Fibroblast of skin of abdomen (primary cell): ENCODE measurements at places on chromosomes 16 and 17.

GRCh38 chr17:40605306-40605705 is 40.0 kb upstream of the CCR7 start:
- DNase-seq, result no peak

DNA sequence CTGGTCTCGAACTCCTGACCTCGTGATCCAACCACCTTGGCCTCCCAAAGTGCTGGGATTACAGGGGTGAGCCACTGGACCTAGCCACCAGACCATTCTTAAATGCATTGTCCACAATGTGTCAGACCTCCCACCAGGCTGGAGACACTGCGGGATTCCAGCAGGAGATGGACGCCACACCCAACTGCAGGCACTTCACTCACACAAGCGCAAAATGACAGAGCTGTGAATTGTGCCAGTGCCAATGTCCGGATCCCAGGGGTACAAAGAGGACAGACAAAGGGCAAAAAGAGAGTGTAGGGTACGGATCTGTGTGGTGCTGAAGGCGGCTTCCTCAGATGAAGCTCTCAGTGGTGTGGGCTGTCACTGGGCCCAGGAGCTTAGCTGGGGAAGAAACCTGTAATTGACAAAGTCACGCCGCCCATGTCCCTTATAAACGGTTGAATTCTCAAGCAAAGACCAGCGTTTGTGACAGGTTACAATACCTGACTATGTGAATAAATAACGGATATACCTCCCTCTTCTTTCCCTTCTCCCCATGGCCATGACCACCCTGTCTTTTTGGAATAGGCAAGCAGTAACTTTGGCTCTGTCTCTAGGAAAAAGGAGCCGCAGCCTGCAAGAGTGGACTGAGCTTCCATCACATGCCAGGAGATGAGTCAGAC is 40.0 kb downstream of the HS3ST3A1 start:
- DNase-seq, result no peak

DNA sequence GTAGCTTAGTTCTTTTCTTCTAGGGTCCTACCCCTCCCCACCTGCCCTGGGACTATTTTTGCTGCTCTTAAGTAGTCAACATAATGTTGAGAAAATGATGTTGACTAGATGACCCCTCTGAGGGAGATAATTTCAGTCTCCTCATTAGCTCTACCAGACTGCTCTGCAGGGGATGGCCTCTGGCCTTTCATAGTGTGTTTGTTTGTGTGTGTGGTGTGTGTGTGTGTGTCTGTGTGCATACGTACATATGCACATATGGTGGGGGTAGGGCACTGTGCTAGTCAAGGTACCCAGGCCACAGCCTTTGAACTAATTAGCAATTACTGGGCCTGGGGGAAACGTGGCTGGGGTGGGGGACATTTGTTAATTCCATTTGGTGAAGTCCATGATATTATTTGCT is 254.0 kb downstream of the SHISA9 start:
- no peak for DNase-seq

- no peak for DNase-seq
Observed at GRCh38 chr17:74282587-74283370, 8.7 kb downstream of the DNAI2 start.

DNA sequence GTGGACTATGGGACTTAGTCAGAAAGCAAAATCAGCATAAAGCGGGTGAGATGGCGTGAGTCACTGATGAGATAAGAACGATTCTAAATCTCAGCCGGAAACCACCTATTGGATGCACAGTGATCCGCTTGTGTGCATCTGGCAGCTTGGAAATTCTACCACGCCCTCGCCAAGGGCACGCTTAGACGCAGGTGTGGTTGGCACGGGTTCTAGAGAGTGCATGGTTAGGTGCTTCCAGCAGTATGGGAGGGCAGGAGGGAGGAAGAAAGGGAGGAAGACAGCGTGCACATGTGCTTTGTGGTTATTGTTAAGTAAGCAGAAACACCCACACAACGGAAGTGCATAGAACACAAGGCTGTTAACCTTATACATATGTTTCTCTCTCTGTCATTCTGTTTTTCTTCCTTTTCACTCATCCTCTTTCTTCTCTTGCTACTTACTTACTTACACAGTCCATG is 374.0 kb upstream of the ASIC2 start:
- no peak for DNase-seq

DNA sequence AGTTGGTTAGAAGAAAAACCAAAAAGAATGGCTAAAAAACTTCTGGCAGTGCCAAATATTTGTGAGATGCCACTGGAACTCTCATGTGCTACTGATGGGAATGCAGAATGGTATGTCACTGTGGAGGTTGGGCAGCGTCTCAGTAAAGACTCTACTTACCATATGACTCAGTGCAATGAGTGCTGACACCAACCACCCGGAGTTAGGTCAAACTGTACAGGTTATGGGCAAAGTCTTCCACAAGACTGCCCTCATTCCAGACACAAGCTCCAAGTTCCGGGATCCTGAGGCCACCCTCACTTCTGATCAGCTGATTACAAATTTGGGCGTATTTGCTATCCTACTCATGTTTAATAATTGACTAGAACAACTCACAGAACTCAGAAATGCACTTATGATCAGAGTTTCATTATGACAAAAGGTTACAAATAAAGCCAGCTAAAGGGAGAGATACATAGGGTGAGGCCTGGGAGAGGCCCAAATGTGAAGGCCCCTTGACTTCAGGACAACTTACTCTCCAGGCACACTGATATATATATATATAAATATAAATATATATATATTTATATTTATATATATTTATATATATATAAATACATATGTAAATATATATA is 114.9 kb downstream of the TRIM37 start:
- DNase-seq, result peak; percentile 63

GRCh38 chr17:2798188-2798587 is 1.9 kb downstream of the RAP1GAP2 start:
- DNase-seq, result no peak

DNA sequence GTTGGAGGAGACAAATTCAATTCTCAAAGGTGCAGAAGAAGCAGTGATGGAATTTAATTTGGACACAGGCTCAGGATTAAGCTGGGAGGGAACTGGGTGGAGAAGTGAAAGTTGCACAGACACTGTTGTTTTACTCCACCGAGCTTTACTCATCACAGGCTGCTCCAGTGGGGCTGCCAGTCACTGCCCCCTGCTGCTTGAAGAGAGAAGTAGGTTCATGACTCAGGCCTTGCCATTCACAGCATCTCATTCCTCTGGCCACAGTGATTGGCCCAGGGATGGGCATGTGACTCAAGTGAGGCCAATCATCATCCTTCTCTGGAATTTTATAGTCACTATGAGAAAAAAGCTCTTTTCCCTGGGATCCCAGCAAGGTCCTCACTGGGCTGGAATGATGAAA is 11.8 kb downstream of the GNAO1 start:
- DNase-seq, result no peak

- peak; percentile 100 for DNase-seq
Observed at GRCh38 chr16:55499951-55500529, 8.8 kb upstream of the LPCAT2 start.

DNA sequence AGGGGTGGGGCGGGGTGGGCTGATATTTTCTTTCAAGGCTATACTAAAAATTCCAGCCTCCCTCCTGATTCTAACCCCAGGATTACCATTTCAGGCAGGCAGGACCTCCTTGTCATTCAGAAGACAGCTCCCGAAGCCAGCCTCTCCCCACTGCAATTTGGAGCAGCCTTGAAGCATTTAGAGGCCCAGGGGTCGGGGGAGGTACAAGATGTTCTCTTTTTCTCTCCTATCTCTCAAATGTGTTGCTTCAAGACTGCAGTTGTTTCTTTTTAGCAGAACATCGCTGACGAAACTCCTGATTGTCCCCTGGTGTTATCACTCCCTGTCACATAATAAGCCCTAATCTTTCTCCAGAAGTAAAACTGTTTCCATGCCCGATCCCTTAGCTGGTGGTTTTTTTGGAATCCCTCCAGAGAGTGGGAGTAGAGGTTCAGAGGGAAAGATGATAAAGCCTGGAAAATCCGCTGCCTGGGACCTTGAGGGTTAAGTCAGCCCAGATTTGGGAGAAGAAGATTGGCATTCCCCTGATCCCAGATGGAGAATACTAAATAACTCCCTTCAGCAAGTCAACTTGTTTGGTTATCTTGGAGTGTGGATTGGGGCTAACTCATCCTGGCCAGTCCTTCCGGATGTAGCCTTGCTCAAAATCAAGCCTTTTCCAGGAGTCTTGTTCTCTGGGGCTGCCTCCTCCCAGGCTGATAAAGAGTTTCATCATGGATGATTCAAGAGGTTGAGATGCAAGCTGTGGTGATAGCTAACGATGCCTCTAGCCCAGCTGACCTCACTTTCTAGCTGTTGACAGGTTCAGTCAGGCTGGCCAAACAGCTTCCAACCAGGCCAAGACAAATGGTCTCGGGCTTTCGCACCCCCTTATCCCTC is 71.3 kb downstream of the SOX9 start:
- DNase-seq, result peak; percentile 87

DNA sequence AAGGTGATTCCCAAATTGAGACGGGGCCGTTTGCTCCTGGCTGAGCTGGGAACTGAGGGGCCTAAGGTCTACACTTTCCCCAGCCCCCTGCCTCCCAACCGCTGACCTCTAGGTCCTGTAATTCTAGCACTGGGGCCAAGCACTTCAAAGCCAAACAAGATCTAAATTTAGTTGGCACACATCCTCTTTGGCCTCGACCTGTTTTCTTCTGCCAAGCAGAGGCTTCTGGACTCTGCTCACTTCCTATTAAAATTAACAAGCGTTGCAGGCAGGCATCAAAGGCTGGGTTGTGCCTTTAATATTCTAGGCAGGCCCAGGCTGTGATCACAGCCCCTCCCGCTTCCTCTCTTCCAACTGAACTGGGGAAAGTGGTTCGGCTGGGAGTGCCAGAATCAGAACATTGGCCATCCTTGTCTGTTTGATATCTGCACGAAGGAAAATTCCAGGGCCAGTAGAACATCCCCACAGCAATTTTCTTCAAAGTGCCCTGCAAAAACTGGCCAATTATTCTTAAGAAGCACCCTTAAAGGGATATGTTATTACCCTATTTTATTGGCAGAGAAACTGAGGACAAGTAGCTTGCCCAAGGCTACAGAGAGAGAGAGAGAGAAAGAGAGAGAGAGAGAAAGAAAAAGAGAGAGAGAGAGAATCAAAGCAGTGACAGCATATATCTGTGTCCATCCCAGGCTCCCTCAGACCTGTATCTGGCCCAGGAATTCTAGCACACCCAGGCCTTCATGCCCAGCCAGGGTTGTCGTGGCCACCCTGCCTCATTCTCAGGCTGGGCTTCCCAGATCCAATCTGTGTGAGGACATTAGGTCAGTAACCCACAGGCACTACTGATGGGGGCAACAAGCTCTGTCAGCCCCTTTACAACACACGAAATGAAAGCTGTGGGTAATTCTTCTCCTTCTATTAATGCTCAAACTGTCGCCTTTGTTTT is 12.8 kb upstream of the MT4 start:
- no peak for DNase-seq

GRCh38 chr17:50263331-50264262 is 10.7 kb upstream of the TMEM92 start:
- DNase-seq, result no peak
